IMR-90 (cell line): ENCODE measurements at places on chromosomes 1 and 21. TPM values are rescaled to one million over a fixed set of nuclear protein-coding genes. Genes with fewer than 3 reads are reported as not detected.

- DNase-seq, result no peak
- H3K36me3 ChIP-seq, result peaks cover 7% of the 10 kb centered on the region; the same call in 1 of the 2 replicates
- H3K27me3 ChIP-seq, result no peaks in the 10 kb centered on the region
- H3K27ac ChIP-seq, result no peak overlapping the region
- H3K4me3 ChIP-seq, result no peak overlapping the region
These were observed 35.8 kb downstream of the ATF6 start for GRCh38 chr1:161801955-161802354.

AJAP1 gene
- 0.02 and 0.03 TPM in 2 replicates for polyA plus RNA-seq

HSPB7 gene
- polyA plus RNA-seq, result 3.0 and 4.3 TPM in 2 replicates

OR6K3 gene
- polyA plus RNA-seq, result not detected in 2 replicates

GRCh38 chr21:27362249-27362648, 395.4 kb upstream of the ADAMTS5 start:
- H3K27me3 ChIP-seq, result no peaks in the 10 kb centered on the region
- no peak for DNase-seq
- H3K4me3 ChIP-seq, result no peak overlapping the region

DNA sequence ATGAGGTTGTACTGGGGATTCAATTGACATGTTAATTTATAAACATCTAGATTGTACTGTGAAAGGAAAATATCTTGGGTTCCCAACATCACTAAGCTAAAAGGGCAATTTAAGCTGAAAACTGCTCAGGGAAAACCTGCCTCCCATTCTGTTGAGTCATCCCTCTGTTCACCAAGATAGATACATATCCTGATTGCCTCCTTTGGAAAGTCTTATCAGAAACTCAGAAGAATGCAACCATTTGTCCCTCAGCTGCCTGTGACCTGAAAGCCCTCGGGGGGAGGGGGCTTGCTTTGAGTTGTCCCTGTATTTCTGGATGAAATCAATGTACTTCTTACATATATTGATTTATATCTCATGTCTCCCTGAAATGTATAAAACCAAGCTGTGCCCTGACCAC, 187.0 kb upstream of the ETV3 start:
- no peak overlapping the region for H3K27ac ChIP-seq
- no peak overlapping the region for H3K4me3 ChIP-seq
- DNase-seq, result no peak
- H3K36me3 ChIP-seq, result no peaks in the 10 kb centered on the region
- H3K4me1 ChIP-seq, result no peaks in the 10 kb centered on the region

DNA sequence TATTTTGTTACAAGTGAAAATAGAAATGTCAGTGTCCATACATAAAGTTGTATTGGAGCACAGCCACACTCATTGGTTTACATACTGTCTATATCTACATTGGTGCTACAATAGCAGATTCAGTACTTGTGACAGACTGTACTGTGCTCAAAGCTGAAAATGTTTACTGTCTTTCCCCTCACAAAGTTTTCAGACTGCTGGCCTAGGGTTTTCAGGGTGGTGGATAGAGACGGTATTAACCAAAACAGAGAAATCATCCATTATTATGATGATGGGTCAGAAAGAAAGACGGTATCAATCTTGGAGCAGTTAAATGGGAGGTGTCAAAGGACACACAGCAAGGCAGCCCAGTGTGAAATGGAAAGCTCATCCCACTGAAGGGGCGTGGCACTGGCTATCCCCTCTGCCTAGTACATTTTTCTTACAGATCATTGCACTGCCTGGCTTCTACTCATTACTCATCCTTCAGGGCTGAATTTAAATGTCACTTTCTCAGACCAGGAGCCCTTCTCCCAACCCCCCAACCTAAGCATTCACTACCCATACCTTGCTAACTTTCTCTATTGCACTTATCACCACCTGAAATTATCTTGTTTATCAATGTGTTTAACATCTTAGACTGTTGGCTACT, 10.2 kb downstream of the JAK1 start:
- H3K27ac ChIP-seq, result no peak overlapping the region
- DNase-seq, result no peak
- peaks cover 8% of the 10 kb centered on the region for H3K4me1 ChIP-seq
- H3K4me3 ChIP-seq, result no peak overlapping the region
- no peaks in the 10 kb centered on the region for H3K27me3 ChIP-seq

DNA sequence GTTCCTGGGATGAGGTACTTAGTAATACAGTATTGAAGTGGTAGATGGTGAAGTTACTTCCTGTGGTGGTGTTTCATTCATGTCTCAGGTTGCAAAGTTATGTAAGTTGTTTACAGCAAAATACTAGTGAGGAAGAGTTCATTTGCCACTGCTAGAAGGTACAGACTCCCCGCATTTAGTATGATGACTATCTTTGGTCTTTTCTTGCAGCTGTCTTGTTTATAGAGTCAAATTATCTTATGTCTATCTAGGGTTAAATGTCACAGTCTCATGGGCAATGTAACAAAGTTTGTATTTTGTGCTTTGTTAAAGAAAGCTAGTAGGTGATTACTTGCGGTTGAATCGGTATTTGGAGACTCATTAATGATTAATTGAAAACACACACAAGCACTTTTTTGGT, 50.2 kb downstream of the LRRC8D start:
- no peaks in the 10 kb centered on the region for H3K27me3 ChIP-seq
- peaks cover 3% of the 10 kb centered on the region for H3K4me1 ChIP-seq
- H3K36me3 ChIP-seq, result peaks cover 3% of the 10 kb centered on the region

INSRR gene
- not detected in 2 replicates for polyA plus RNA-seq

KRTAP19-3 gene
- not detected in 2 replicates for polyA plus RNA-seq

DNA sequence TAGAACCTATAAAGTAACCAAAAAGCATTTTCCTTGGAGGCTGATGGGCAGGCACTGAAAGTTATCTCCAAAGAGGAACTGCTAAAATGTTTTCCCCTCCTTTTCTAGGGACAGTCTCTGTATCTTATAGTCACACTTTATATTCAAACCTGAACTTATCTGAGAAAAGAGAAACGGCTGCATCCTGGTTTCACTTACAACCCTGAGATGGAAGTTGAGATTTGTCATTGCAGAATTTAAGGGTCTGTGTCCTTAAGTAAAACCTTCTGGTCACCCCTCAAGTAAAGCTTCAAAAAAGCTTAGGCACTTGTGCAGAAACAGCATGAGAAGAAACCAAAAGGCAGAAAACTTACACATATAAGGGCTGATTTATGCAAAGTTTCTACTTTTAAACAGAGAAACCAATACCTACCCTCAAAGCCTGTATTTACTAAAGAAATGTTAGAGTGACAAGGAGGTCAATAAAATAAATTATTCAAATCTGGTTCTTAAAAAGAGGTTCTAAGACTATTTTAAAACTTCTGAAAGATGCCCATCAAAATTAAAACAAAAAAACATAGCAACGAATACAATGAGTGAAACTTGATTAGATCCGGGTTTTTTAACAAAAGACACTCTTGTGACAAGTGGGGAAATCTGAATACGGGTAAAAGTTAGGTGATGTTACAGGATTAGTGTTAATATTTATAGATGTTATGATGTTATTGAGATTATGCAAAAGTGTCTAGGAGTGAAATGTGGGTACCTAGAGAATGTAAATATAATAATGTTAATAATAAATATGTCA, 9.9 kb downstream of the CD58 start:
- no peak overlapping the region for H3K27ac ChIP-seq
- no peaks in the 10 kb centered on the region for H3K36me3 ChIP-seq
- no peaks in the 10 kb centered on the region for H3K4me1 ChIP-seq

- no peaks in the 10 kb centered on the region for H3K36me3 ChIP-seq
- no peaks in the 10 kb centered on the region for H3K27me3 ChIP-seq
- H3K27ac ChIP-seq, result no peak overlapping the region
- peaks cover 11% of the 10 kb centered on the region for H3K4me1 ChIP-seq
These were observed 8.9 kb downstream of the OVAAL start for GRCh38 chr1:180567654-180568053.

CLDN14 gene
- not detected in 2 replicates for polyA plus RNA-seq

DNA sequence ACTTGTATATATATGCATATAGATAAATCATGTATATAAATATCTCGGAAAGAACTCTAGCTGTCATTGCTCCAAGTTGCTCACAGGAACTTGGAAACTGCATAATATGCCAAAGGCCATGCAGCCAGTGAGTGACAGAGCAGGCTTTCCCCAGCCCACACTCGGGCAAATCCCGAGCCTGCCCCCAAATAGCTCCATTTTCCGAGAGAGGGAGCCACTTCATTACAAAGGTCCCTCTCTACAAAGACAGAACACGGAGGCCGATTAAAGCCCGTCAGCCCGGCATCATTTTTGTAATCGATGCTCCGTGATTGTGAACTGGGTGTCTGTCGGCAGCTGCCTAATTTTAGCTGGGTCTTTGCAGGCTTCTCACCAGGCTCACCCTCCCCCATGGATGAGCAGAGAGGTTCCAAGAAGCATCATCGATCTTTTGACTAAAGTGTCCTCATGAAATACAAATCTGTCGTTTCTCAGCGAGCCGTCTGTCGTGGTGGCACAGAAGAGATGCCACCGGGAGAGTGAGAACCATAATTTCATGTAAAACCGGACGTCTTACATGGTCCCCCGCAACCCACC, 663.9 kb downstream of the PTPRU start:
- no peaks in the 10 kb centered on the region for H3K4me1 ChIP-seq
- H3K27me3 ChIP-seq, result no peaks in the 10 kb centered on the region; the same call in 1 of the 2 replicates
- H3K4me3 ChIP-seq, result no peak overlapping the region
- no peak for DNase-seq
- H3K27ac ChIP-seq, result no peak overlapping the region

GRCh38 chr21:40696246-40696645, 150.7 kb downstream of the DSCAM start:
- no peaks in the 10 kb centered on the region for H3K4me1 ChIP-seq
- H3K27me3 ChIP-seq, result no peaks in the 10 kb centered on the region
- no peak overlapping the region for H3K27ac ChIP-seq
- no peaks in the 10 kb centered on the region for H3K36me3 ChIP-seq
- DNase-seq, result no peak
- H3K4me3 ChIP-seq, result no peak overlapping the region

- DNase-seq, result no peak
- H3K4me3 ChIP-seq, result no peak overlapping the region
- peaks cover 2% of the 10 kb centered on the region; the same call in 1 of the 2 replicates for H3K4me1 ChIP-seq
- H3K36me3 ChIP-seq, result no peaks in the 10 kb centered on the region
- H3K27me3 ChIP-seq, result peaks cover 13% of the 10 kb centered on the region; the same call in 1 of the 2 replicates
- H3K27ac ChIP-seq, result no peak overlapping the region
These were observed 167.9 kb downstream of the DYRK1A start for GRCh38 chr21:37534431-37534830.

DNA sequence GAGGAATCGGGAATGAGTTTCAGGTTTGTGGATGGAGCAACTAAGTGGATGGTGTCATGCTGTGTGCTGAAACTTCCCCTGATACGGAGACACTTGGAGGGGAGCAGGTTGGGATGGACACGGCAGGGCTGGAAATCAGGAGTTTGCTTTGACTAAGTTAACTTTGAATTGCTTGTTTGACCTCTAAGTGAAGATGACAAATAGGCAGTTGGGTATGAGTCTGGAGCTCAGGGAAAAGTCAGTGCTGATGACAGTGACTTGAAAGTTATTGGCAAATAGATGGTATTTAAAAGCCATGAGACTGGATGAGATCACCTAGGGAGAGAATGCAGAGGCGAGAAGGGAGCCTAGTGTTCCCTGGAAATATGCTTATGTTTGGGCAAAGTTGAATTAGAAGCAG, 12.8 kb upstream of the ZSCAN20 start:
- H3K4me3 ChIP-seq, result no peak overlapping the region
- H3K27me3 ChIP-seq, result no peaks in the 10 kb centered on the region
- no peaks in the 10 kb centered on the region for H3K36me3 ChIP-seq
- no peak overlapping the region for H3K27ac ChIP-seq

CFHR5 gene
- not detected in 2 replicates for polyA plus RNA-seq

MIXL1 gene
- not detected in 2 replicates for polyA plus RNA-seq

SAMD13 gene
- 0.27 and 0.34 TPM in 2 replicates for polyA plus RNA-seq

OR2L2 gene
- not detected in 2 replicates for polyA plus RNA-seq

DNA sequence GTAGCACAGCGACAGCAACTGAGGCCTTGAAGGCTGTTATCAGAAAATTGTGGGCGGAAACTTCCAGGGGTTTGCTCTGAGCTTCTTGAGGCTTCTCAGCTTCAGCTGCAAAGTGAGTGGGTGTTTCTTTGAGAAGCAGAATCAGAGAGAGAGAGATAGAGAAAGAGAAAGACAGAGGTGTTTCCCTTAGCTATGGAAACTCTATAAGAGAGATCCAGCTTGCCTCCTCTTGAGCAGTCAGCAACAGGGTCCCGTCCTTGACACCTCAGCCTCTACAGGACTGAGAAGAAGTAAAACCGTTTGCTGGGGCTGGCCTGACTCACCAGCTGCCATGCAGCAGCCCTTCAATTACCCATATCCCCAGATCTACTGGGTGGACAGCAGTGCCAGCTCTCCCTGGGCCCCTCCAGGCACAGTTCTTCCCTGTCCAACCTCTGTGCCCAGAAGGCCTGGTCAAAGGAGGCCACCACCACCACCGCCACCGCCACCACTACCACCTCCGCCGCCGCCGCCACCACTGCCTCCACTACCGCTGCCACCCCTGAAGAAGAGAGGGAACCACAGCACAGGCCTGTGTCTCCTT, at the start of gene FASLG:
Gene FASLG (plus strand): TSS at position 233 of the 583 bp plus-strand sequence. CDS start 99 bp downstream, at position 332.
- peak; percentile 14 for DNase-seq
- H3K27me3 ChIP-seq, result no peaks in the 10 kb centered on the region
- H3K4me3 ChIP-seq, result no peak within 1 kb of the TSS
- H3K36me3 ChIP-seq, result no peaks in the 10 kb centered on the region

- H3K27ac ChIP-seq, result no peak overlapping the region
- peaks cover 3% of the 10 kb centered on the region; the same call in 1 of the 2 replicates for H3K4me1 ChIP-seq
- no peak overlapping the region for H3K4me3 ChIP-seq
- H3K27me3 ChIP-seq, result no peaks in the 10 kb centered on the region
- DNase-seq, result peak; percentile 75
- H3K36me3 ChIP-seq, result peaks cover 44% of the 10 kb centered on the region
These were observed 157.6 kb downstream of the PGBD5 start for GRCh38 chr1:230268371-230269170.

- no peak overlapping the region for H3K4me3 ChIP-seq
- peak; percentile 56 for DNase-seq
- no peaks in the 10 kb centered on the region for H3K27me3 ChIP-seq
These were observed 3.1 kb upstream of the SHISA4 start for GRCh38 chr1:201885531-201886075.

L1TD1 gene
- polyA plus RNA-seq, result not detected in 2 replicates

IVNS1ABP gene
- 18.3 and 21.8 TPM in 2 replicates for polyA plus RNA-seq

GRCh38 chr1:207918011-207918410, 7.1 kb upstream of the CD34 start:
- H3K4me1 ChIP-seq, result no peaks in the 10 kb centered on the region
- no peak for DNase-seq
- no peak overlapping the region for H3K27ac ChIP-seq

DNA sequence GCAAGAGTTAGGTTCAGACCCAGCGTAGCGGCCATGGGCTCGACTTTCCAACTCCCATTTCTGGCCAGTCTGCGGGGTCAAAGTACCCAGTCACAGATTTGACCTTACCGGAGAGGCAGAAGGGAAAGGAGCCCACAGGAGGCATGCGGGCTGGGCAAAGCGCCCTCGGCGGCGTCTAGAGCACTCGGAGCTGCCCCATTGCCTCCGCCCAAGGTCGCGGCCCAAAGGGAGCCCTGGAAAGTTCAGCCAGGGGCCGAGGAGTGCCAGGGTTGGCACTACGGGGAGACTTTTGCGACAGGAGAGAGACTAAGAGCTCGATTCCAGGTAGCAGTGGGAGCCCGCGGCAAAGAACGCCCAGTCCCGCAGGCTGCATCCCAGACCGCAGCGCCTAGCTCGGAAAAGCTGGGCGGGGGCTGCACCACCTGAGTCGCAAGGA, 896 bp downstream of the KANK4 start:
- H3K36me3 ChIP-seq, result no peaks in the 10 kb centered on the region
- DNase-seq, result no peak
- no peak overlapping the region for H3K27ac ChIP-seq
